ENCODE measurements at places on chromosomes 3 and 15.

GRCh38 chr15:92048739-92049138, 195.2 kb downstream of the SLCO3A1 start:
- DNase-seq = no peak

- no peak for DNase-seq
Observed at GRCh38 chr15:24617646-24618045, 57.9 kb upstream of the NPAP1 start.

- no peak for DNase-seq
Observed at GRCh38 chr3:101936419-101937356, 87.4 kb downstream of the NFKBIZ start.

DNA sequence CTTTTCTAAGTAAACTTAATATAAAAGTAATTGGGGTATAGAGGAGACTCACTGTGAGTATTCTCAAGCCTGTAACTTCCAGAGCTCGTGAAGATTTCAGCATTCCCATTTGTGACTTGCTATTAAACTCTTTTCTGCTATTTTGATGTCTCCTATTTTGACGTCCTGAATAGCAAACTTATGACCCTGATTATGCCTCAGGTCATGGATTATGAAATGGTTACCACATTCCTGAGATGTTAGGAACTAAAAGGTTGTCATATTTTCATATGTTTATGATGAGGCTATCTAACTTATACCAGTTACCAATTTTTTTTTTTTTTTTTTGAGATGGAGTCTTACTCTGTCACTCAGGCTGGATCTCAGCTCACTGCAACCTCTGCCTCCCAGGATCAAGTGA, 105.5 kb downstream of the ATG7 start:
- DNase-seq = no peak

- no peak for DNase-seq
Observed at GRCh38 chr3:54433846-54434245, 311.5 kb downstream of the CACNA2D3 start.

DNA sequence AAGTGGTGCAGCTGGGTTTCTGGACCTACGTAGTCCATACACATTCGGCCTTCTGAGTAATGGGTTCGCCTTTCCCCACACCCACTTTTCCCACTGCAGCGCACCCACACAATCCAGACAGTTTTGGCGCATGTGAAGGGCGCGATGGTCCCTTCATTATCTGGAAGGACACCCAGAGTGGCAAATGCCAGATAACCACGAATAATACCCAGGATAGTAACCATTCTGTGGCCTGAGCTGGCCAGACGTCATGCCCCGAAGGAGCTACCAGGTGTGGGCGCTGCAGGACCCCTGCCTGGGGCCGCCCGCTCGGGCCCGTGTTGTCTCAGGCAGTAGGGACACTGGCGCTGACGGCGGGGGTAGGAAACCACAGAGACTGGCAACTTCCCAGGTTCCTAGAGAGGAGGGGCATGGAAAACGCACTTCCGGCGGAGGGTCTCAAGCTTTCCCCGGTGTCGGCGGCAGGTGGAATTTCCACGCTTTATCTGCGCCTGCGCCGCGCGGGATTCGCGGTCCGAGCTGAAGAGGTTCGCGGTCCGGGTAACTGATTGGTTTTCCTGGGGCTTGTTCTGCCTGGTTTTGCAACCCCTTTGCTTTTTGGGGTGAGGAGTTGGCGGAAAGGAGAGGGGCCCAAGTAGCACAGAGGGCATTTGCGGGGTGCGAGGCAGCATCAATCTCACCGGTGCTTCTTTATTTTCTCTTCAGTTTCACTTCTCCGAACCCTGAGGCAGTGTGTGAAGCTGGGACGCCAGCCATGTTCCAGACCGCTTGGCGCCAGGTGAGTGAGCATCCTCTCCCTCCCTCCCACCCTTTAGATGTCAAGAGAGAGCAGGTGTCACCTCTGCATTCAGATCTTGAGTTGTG, at the start of gene ZNF620:
ZNF620 (plus strand) TSS at position 441 of the 864 bp plus-strand sequence; CDS start at position 755, 314 bp downstream.
- peak; percentile 13 for DNase-seq

DNA sequence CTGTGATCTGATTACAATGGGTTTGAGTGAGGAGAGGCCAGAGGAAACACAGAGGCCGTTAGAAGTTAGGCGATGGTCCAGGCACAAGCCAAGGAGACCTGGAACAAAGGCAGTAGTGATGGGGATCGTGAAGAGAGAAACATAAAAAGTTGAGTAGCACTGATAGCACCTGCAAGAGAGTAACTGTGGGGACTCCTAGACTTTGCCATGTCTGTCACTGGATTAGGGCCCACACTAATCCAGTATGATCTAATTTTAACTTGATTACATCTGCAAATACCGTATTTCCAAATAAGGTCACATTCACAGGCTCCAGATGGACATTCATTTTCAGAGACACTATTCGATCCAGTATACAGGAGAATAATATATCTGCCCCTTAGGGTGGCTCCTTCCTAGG, 144.7 kb downstream of the RAB11A start:
- no peak for DNase-seq

GRCh38 chr15:63805993-63806980, 27.5 kb downstream of the HERC1 start:
- no peak for DNase-seq

DNA sequence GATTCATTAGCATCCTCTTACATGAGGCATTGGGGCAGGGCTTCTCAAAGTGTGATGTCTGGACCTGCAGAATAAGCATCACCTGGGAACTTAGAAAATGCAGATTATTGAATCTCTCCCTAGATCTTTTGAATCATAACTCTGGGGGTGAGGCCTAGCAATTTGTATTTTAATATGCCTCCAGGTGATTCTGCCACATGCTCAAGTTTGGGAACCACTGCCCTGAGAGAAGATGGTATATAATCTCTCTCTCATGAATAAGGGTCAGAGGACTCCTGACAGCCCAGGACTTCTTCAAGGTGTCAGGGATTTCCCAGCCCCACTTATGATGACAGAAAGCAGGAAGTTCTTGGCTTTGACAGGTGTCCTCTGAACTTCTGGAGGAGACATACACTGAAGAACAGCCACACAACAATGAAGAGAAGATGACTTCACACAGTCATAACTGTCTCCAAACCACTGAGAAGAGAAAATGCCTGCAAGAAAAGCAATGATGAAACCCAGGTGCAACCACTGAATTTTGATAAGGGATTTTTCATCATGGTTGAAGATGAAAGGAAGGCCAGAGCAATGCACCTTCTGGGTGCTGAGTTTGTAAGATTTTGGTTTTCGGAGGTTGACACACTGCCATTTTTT, 211.9 kb upstream of the MRPL3 start:
- no peak for DNase-seq

- DNase-seq = no peak
Observed at GRCh38 chr3:169661361-169662131, 2.0 kb downstream of the MECOM start.

DNA sequence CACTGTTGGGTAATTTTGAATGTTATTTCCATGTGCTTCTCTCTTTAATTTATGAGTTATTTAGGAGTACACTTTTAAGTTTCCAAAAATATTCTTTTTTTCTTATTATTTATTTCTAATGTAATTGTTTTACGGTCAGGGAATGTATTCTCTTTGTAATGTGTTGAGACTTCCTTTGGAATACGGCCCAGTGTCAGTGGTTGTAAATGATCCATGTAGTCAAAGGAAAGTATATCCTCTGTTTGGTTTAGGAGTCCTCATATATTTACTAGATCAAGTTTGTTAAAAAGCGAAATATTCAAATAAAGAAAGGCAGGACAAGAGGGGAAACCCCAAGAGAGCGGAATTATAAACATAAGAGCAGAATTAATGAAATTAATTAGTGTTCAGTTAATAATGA, 49.0 kb upstream of the ADGRG7 start:
- DNase-seq = no peak

- no peak for DNase-seq
Observed at GRCh38 chr3:89353465-89353864, 246.0 kb downstream of the EPHA3 start.

DNA sequence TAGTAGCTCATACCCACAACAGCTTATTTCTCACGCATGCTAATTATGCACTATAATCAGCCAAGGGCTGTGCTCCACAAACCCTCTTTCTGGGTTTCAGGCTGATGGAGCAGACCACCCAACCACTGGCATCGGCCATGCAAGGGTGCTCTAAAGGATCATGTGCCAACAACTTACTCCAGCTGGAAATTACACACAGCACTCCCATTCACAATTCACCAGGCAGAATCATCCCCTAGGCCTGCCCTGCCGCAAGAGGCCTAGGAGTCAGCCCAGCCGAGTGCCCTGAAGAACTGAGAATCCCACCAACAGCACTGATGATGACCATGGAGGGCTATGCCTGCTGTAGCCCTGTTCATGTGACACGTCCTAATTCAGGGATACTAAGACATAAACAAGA, 216.2 kb upstream of the CHRNA7 start:
- no peak for DNase-seq

- DNase-seq = no peak
Observed at GRCh38 chr3:131591394-131592014, 88.7 kb upstream of the MRPL3 start.

DNA sequence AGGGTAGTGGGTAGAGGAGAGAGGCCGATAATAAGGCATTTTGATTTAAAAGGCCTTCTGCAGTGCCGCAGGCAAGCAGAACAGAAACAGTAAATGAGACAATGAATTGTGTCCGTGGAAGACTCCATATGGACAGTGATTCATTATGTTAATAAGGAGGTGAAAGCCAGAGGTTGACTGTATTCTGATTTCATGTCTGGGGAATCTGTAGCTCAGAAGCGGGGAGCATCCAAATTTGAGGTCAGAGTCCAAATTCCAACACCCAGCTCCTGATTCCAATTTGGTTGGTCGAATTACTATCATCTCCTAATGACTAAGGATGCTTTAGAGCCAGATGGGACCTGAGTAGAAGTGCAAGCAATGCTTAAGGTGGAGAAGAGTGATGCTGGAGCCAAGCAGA, 1.0 kb upstream of the TBC1D21 start:
- DNase-seq = no peak

DNA sequence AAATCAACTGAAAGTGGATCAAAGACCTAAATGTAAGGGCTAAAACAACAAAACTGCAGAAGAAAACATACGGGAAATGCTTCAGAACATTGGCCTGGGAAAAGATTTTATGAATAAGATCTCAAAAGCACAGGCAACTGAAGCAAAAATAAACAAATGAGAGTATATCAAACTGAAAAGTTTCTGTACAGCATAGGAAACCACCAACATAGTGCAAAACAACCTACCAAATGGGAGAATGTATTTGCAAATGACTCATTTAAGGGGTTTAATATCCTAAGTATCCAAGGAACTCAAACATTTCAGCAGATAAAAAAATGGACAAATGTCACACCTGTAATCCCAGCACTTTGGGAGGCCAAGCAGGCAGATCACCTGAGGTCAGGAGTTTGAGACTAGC, 489.1 kb downstream of the ROBO1 start:
- DNase-seq = no peak

DNA sequence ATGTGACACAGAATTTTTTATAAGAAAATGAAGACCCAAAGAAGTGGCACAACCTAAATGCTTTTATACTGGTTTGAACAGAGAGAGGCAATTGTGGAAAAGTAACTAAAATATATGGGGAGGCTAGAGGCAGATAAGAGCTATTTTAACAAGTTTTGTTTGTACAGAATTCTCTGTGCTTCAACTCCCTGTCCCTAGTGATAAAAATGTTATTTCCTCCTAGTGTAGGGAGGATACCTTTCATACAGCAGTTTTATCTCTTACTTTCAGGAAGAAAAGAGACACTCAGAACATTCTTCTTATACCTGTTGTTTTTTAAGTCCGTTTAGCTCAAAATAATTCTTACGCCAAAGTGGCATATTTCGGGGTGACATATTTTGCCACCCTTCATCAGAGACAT, 21.2 kb upstream of the ZNF639 start:
- no peak for DNase-seq

- DNase-seq = no peak
Observed at GRCh38 chr3:45597171-45597570, 2.6 kb downstream of the LIMD1 start.

DNA sequence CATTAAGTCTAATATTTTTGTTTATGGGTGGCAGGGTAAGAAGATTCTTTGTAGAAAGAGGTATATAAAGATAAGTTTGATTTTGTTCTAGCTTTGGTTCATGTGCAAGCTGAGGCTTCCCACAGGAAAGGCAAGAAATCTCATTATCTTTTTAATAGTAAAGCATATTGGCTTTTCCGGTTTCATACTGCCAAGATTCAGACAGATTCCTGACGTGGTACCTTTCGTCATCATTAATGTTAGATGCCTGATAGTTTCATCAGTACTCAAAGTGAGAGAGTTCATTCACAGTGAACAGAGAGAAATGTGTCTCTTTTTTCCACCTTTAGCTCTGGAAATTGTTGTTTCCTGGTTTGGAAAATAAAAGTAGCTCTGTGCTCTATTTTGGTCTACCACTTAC, 16.5 kb downstream of the TPM1 start:
- DNase-seq = no peak

GRCh38 chr15:73822998-73823397, 50.4 kb upstream of the TBC1D21 start:
- DNase-seq = no peak

DNA sequence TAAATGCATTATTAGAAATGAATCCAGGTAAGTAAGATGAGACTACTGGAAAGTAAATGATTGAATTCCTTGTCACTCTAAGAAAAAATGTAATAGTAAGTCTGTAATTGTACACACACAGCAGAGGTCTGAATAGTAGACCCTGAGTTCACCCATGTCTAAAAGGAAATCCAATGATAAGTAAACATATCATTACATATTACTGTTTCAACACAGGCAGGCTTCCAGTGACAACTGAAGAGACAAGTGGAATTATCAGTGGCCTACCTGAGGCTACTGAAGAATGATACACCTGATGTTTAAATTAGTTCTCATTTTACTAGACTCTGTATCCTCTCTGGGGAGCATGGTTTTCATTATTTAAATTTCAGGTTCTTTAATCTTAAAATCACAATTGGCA, 6.2 kb upstream of the CCNL1 start:
- no peak for DNase-seq

- no peak for DNase-seq
Observed at GRCh38 chr3:14915636-14916222, 31.7 kb upstream of the NR2C2 start.

DNA sequence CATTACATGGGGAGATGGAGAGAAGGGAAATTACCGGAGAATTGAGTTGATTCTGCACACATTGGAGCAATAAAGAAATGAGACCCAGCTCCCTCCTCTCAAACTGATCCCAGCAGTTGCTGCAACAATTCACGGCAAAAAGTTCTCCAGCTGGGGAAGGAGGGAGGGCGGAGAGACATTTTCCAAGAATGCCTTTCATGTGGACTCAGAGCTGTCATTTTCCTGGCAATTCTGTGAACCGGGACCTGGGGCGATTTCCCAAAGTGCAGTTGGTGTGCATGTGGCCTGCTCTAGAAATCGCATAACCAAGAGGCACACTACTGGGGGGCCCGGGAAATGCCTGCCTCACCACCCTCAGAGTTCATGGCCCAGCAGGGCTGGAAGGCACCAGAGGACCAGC, 48.7 kb upstream of the IREB2 start:
- DNase-seq = no peak

- no peak for DNase-seq
Observed at GRCh38 chr15:93428807-93429351, 339.9 kb upstream of the RGMA start.

- no peak for DNase-seq
Observed at GRCh38 chr15:66498501-66499386, 1.2 kb upstream of the SNAPC5 start.
